Heart right ventricle (tissue), 16 donors: ENCODE measurements at places on chromosomes 12 and 14. TPM values are rescaled to one million over a fixed set of nuclear protein-coding genes. Genes with fewer than 3 reads are reported as not detected.

MMP17 gene
- 2.3 TPM for polyA plus RNA-seq

HCAR2 gene
- polyA plus RNA-seq = 0.22 TPM

- no peak for DNase-seq
Measured at GRCh38 chr14:50001999-50002925, 109.4 kb downstream of the ARF6 start.

DNA sequence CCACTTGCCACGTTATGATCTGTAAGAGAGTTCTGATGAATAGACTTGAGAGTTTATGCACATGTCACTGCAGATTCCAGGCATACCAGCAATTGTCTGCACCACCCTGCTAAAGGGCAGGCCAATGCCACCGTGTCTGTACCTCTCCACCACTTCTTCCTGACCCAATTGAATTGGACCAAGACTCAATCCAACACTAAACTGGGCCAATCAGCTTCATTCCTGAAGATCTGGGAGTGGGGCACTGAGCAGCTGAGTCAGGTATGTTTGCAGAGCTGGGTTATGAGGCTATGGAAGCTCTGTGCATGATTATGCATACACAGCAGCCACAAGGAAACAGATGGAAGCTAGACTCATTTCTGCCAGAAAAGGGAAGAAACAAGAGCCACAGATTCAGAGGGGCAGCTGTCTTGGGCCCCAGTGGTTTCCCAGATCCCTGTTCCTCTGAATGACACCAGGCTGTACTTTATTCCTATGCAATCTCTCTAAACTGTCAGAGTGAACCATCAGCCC, 28.0 kb downstream of the DAO start:
- DNase-seq = no peak

DNA sequence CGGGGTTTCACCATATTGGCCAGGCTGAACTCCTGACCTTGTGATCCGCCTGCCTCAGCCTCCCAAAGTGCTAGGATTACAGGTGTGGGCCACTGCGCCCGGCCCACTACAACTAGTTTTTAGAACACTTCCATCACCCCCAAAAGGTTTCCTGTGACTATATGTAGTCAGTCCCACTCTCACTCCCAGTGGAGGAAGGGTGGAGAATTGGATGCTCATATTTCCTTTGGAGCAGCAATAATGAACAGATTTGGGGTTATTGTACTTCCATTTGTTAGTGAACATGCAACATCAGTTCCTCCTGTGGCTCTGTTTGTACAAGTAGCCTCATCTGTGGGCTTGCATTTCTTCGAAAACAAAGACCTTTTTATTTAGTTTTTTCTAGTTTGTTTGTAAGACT, 35.8 kb downstream of the RAP1B start:
- no peak for DNase-seq

- DNase-seq = no peak
Measured at GRCh38 chr14:51806026-51807023, 54.1 kb upstream of the GNG2 start.

- no peak for DNase-seq
Measured at GRCh38 chr12:58870595-58870994, 49.7 kb downstream of the LRIG3 start.

DNA sequence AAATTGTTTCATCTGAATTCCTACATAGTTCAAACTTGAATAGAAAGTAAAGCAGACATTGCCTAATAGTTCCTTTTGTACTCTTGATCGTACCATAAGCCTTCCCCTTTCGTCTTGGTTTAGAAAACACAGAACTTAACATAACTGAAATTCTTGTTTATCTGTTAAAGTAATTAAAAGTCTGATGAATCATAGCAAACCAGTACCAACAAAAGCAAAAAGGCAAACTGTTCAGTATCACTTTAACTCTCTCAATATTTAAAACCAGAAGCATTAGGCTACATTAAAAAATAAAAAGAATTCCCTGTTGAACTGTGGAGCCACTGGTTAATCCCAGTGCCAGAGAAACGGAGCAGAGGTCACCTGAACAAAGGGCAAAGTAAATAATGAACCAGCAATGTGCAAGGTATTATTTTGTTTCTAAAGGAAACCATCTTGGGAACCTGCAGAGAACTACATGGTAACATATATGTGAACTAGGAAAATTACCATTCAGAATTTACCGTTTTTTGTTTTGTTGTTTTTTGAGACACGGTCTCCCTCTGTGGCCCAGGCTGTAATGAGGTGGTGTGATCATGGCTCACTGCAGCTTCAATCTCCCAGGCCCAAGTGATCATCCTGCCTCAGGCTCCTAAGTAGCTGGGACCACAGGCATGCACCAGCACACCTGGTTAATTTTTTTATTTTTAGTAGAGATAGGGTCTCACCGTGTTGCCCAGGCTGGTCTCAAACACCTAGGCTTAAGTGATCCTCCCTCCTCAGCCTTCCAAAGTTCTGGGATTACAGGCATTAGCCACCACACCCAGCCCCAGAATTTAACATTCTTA, 17.1 kb upstream of the HIGD1C start:
- no peak for DNase-seq

DNA sequence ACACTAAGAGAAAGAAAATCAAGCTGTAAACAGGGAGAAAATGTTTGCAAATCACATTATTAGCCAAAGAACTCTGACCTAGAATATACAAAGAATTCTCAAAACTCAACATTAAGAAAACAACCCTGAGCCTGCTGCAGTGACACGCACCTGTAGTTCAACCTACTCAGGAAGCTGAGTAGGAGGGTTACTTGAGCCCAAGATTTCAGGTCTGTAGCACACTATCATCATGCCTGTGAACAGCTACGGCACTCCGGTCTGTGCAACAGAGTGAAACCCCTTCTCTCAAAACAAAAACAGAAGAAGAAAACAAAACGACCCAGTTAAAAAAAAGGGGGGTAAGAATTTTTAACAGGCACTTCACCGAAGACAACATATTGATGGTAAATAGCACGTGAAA, 20.8 kb downstream of the SAV1 start:
- no peak for DNase-seq
